ENCODE measurements at places on chromosomes 2 and 18.

DNA sequence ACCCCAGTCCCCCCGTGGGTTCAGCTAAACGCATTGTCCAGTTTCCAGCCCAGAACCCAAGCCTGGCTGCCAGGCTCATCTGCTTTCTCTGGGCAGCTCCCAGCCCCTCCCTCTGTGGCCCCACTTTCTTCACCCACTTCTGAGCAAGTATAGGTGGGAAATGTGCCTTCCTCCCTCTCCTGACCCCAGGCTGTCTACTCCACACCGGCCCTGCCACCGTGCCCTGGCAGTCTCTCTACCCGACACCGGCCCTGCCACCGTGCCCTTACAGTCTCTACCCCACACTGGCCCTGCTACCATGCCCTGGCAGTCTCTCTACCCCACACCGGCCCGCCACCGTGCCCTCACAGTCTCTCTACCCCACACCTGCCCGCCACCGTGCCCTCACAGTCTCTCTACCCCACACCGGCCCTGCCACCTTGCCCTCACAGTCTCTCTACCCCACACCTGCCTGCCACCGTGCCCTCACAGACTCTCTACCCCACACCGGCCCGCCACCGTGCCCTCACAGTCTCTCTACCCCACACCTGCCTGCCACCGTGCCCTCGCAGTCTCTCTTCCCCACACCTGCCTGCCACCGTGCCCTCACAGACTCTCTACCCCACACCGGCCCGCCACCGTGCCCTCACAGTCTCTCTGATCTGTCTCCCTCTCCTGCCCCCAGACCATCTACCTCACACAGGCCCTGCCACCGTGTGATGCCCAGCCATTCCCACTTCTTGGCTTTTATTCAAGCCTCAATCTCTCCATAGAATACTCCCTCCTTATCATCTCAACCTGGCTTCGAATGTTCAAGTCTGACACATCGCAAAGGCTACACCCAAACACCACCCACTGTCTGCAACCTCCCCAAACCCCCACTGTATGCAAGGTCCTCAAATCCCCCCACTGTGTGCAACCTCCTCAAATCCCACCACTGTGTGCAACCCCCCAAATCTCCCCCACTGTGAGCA is 108.9 kb downstream of the TPO start:
- no peak for DNase-seq

DNA sequence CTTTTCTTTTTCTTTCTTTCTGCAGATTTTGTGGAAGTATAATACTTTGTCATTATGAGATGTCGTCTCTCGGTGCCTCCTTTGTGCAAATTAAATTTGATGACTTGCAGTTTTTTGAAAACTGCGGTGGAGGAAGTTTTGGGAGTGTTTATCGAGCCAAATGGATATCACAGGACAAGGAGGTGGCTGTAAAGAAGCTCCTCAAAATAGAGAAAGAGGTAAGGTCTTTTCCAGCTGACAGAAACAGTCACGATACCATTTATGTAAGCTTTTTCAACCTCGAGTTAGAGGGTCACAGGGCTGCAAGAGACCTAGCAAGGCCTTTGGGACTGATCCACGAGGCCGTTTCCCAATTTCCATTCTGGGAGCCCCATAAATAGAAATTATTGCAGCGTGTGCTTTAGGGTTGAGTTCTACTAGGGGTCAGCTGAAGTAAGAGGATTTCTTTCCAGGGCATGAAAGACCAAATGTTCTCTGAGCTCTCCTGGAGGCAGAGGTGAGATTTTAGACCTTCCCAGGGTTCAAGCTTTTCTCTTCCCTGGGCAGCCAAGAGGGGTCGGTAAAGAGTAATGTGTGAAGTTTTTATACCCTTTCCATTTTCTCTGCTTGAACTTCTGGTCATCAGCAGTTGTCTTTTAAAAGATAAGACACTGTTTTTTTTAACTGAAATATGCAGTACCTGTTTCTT is 15.5 kb downstream of the MAP3K20 start:
- no peak for DNase-seq

DNA sequence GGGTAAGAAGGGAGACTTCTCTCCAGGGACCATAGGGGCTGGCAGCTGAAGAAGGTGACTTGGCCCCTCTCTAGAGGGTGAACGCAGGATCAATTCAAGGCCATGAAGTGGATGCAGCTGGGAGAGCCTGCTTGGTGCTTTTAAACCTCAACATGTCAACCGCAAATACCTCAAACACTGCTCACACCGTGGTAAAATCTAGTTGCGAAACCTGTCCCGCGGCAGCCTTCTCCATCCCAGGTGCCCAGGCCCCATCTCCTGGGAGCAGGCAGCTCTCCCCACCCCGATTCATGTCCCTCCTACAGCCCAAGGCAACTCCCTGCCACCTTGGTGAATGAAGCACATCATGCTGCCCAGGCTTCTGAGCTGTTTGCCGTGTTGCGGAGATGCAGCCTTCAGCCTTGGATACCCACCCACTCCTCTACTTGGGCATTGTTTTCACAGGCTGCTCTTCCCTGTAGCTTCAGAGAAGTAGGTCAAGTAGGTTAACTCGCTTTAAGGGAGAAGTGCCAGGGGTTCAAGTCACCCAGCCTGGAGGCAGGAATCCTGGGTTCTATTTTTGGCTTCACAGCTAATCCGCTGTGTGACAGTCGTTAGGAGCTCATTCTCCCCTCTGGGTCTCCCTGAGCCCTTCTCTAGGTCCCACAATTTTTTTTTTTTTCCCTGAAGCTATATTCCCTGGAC is 6.2 kb upstream of the EFR3B start:
- DNase-seq: no peak

DNA sequence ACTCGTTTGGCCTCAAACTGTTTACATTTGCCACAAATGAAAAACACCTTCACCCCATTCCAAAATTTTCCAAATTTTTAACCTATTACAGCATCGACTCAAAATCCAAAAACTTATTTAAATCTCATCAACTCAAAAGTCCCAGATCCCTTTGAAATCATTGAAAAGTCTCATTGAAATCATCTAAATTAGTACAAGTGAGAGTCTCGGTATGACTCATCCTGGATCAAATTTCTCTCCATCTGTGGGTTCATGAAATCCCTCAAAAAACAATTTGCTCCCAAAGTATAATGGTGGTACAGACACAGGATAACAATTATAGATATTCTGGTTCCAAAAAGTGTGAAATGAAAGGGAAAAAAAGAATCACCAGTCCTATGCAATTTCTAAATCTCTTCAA is 65.1 kb downstream of the LRP1B start:
- DNase-seq: no peak

DNA sequence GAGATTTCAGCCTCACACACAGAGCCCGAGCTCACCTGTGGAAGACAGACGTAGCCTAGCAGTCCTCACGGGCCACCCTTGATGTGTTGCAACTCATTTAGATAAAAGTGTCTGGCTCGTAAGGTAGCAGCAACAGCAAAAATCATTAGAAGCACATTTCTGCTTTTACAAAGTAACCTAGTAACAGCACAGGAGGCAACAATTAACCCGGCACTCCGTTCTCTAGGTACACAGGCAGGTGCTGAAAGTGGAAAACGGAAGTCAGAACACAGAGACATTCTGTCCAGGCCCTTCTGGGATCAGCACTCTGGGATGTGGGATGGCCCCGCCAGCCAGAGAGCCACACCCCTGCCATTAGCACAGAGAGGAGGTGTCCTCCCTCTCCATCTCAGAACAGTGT is 99.3 kb downstream of the KLHL29 start:
- no peak for DNase-seq

DNA sequence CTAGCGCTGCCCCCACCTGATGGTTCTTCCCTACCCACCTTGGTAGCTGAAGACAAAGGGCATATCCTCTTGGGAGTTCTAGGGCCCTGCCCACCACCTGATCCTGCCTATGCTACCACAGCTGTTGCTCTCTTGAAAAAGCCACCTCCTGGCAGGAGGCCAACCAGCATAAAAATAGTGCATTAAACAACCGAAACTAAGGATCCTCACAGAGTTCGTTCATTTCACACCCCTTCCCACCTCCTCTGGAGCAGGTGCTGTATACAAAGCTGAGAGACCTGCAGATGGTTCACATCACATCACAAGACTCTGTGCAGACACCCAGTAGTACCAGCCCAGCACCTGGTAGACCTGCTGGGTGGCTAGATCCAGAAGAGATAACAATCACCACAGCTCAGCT is 1348.0 kb upstream of the TMEFF2 start:
- DNase-seq: no peak

DNA sequence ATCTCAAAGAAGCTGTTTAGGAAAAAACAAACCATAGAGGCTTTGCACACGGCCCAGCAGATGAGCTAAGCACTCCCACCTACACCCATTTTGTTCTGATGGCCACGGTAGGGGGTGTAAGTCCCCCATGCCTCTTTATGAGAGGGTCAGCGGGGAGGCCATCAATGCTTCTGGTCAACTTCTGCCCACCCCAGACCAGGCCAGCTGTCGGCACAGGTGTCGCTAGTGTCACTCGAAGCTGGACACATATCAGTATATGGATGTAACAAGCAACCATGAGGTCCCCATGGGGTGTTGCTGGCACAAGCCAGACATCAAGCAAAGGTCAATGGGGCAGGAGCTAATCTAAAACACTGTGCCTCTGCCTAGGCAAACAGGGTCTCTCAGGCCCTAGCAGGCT is 23.7 kb upstream of the SLC35F6 start:
- DNase-seq: no peak

GRCh38 chr2:64859312-64860212 is 129.6 kb upstream of the SLC1A4 start:
- DNase-seq: peak; percentile 95

DNA sequence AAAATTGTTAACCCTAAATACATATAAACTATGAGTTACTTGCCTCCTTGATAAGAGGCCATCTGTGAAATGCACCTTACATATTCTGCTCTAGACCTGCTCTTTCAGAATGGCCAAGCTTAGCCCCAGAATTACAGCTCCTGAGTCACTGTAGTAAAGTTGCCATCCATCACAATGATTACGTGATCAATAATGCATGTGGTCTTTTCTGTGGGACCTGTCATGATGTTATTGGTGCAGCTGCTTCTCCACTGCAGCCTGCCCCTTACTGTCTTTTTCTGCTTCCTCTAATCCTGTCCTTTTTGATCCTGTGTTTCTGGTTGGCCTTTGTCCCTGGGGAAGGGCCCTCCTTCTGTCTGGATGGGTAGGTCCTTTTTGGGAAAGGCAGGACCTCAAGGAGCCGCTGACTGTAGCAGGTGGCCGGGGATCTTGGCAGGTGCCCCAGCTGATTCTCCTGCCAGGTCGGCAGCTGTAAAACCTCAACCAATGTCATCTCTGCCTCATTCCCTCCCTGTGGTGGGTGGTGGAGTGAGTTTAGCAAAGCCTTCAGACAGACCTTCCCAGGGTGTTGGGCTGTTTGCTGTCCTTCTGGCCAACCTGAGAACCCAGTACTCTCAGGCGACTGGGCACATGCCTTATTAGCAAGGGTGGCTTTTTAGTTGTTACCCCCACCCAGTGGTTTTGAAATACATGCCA is 126.2 kb upstream of the EML6 start:
- DNase-seq: no peak

- DNase-seq: no peak
Measured at GRCh38 chr2:101153077-101153707, 2.0 kb upstream of the TBC1D8 start.

- peak; percentile 38 for DNase-seq
Measured at GRCh38 chr2:11988691-11989353, 242.4 kb downstream of the LPIN1 start.

DNA sequence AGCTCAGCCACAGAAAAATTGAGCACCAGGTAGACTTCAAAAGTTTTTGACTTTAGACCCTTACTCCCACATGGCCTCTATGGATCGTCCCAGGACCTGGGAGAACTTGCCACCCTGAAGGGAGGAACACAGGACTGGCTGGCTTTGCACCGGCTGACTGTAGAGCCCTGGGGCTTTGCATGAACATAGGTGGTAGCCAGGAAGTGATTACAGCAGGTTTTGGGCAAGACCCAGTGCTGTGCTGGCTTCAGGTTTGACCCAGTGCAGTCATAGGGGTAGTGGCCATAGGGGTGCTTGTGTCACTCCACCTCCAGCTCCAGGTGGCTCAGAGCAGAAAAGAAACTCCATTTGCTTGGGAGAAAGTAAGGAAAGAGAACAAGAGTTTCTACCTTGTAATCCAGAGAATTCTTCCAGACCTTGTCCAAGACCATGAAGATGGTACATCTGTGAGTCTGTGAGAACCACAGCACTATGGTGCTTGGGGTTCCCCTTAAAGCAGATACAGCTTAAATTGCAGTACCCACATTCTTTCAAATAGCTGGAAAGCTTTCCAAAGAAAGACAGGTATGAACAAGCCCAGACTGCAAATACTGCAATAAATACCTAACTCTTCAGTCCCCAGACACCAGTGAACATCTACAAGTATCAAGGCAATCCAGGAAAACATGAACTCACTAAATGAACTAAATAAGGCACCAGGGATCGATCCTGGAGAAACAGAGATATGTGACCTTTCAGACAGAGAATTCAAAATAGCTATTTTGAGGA is 13.0 kb upstream of the SESTD1 start:
- DNase-seq: no peak

DNA sequence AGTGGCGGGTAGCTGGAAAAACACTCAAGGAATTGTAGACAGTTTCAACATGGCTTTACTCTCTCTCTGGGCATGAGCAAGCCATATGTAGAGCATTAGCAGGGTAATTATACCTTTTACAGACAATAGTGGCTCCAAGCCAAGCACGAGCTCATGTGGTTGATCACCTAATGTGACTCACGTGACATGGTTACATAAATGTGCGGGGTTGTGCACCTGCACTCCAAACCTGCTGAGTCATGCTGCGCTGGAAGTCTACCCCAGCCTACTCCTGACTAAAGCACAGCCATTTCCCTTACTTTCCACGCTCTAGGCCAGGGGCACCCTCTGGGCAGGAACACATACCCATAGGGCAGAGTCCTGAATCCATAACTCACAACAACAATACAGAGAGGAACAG is 232.8 kb downstream of the MBD5 start:
- DNase-seq: no peak

DNA sequence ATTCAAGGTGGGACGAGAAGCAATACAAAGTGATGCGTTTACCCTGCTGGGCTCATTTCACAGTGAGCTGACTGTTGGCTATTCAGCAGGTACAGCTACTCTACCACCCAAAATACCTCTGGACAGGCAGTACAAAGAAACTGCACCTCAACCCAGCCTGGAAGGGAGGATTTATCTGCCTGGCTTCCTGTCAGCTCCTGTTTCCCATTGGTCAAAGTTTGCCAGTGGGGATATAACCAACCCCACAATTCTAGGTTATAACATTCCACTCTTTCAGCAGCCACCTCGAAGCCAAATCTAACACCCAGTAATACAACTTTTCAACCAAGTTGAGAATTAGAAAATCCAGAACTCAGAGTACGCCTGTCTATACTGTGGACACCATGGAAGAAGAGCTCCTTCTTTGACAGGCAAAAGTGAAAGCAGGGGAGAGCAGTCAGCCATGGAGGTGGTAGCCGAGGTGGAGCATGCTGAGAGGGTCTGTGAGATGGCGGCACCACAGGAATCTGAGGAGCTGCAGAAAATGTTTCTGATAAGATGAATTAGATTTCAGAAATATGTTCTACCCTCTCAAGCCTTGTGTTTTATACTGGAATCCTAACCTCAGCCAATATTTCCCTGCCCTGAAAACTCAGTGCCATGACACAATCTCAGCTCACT is 10.8 kb downstream of the DUSP19 start:
- DNase-seq: no peak

Measured in AG20443 (cell line).